ENCODE measurements at places on chromosomes 13 and 19.
A peak's percentile ranks its signal among the peaks of the same experiment; 100 is the strongest.

DNA sequence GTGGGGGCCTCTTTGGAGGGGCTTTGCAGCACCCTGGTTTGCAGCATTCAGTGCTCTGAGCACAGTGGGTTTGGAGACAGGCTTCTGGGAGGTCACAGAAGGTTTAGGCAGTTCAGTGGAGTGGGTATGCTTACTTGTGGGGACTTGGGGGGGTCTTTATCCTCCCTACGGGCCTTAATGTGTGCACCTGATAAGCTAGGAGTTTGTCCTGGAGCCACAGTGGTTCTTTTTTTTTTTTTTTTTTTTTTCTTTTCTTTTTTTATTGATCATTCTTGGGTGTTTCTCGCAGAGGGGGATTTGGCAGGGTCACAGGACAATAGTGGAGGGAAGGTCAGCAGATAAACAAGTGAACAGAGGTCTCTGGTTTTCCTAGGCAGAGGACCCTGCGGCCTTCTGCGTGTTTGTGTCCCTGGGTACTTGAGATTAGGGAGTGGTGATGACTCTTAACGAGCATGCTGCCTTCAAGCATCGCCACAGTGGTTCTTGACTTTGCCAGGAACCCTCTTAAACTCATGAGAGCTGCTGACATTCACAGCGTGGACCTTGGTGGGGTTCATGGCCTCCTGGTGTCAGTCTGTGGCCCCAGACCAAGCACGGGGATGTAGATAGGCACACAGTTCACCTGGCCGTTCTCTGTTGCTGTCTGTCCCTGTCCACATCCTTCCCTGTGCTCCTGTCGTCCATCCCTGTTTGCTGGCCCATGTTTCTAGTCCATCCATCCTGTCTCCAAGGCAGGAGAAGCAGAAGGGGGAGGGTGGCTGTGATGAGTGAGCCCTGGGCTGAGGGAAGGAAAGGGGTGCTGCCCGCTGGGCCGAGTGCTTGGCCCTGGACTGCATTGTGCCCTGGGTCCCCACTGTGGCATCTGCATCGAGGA lies 2.7 kb downstream of the EGLN2 start:
- no peak for DNase-seq

GRCh38 chr13:78468621-78469020 lies 134.7 kb downstream of the POU4F1 start:
- no peak for DNase-seq

GRCh38 chr13:89407357-89407756 lies 1736.2 kb downstream of the SLITRK5 start:
- no peak for DNase-seq

DNA sequence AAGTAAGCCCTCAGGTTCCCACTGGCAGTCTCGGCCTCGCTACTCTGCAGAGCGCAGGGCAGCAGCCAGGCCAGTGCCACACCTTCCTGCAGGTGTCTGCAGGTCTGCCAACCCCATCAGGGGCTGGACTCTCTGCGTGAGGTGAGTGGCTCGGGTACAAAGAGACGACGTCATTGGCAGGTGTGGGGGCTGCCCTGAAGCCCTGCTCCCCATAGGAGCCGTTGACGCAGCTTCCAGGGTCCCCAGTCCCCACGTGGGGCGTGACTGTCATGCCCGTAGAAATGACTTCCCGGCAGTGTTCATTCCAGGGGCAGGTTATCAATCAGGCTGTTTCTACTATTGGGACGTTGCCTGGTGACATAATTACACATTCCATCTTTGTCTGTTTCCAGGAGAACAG lies 15.3 kb upstream of the GJB6 start:
- no peak for DNase-seq

GRCh38 chr19:45102481-45102880 lies 9.5 kb downstream of the PPP1R37 start:
- no peak for DNase-seq

- DNase-seq, result peak; percentile 51
Measured at GRCh38 chr19:48489608-48490216, 20.5 kb downstream of the CYTH2 start.

GRCh38 chr19:3890591-3890990 lies 10.1 kb downstream of the ATCAY start:
- no peak for DNase-seq

DNA sequence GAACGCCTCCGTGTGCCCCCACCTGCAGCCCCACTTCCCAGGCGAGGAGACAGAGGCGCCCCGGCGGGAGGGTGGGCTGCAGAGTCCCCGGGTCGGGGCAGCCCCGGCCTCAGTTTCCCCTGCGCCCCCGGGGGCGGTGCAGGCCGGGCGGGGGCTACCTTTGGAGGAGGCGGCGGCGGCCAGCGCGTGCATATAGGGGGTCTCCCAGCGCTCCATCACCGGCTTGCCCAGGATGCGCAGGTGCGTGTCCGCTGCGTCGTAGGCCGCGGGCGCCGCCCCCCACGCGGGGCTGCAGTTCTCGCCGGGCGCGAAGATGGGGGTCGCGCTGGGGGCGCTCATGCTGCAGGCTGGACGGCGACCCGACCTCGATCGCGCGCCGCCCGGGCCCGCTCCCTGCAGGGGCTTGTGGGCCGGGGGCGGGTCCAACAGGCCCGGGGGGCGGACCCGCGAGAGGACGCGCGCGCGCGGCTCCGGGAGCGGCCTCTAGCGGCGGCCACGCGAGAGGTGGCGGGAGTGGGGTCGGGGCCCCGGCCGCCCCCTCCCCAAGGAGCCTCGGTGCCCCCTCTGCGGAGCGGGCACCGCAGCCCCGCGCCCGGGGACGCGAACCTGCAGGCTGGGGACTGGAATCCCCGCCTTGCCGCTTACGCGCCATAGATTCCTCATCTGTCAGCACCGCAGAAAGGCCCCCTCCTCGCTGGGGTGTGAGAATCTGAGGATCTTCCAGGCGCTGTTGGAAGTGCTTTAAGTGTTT lies at the start of gene GAMT:
GAMT (minus strand) TSS at position 405 of the 751 bp plus-strand sequence; CDS start at position 339, 66 bp downstream.
- peak; percentile 27 for DNase-seq

DNA sequence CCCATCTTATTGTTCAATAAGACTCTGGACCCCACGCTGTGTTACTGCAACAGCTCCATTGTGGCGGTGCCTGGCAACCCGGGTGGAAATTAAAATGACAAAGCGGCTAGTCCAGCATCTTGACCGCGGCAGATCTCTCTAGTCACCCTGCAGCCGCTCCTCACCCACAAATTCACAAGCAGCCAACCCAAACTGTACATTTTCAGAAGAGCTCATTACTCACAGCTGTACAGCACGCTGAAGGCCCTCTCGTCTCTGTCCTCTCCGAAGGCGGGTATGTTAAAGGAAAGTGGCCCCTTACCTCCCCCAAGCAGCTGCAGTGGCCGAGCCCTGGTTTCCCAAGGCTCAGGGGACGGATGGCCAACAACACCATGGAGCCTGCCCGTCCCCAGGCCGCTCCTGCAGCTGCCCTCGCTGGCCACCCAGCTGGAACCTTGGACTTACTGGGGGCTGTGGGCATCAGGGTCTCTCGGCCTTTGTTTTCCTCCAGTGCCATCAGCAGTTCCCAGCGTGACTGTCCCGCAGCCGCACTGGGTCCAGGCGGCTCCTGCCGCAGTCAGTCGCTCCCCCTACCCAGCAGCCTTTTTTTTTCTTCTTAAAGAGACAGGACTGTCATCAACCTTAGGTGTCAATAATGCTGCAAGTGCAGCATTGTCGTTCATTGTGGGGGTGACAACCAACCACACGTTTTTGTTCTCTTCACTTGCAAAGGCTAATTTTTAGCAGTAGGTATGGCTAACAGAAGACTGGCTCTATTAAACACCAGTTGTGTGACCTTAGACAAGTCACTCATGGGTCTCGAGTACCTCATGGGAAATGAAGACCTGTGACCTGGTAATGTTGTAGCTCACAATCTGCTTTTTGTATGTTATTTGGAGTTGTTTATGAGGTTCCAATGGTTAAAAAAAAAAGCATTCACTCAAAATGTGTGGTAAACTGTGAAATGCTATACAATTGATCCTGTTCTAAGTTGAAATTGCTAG lies at the start of gene SACS:
SACS (minus strand) TSS at position 532 of the 983 bp plus-strand sequence. CDS start 22,463 bp downstream, outside the sequence.
- DNase-seq, result no peak

DNA sequence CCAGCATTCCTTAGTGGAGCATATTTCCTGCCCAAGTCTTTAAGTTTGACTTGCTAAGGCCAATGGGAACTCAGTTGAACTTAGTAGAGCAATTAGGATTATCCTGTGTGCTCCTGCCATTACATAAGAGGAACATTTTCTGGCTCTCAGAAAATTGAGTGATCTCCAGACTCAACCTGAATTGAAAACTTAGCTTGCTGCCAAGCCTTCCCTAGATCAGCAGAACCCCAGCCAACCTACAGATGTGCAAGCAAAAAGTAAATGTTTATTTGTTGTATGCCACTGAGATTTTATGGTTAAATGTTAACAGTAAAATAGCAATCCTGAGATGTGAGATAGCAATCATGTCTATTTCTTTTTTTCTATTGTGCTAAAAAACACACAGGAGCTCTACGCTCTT lies 350.9 kb downstream of the OLFM4 start:
- DNase-seq, result no peak

DNA sequence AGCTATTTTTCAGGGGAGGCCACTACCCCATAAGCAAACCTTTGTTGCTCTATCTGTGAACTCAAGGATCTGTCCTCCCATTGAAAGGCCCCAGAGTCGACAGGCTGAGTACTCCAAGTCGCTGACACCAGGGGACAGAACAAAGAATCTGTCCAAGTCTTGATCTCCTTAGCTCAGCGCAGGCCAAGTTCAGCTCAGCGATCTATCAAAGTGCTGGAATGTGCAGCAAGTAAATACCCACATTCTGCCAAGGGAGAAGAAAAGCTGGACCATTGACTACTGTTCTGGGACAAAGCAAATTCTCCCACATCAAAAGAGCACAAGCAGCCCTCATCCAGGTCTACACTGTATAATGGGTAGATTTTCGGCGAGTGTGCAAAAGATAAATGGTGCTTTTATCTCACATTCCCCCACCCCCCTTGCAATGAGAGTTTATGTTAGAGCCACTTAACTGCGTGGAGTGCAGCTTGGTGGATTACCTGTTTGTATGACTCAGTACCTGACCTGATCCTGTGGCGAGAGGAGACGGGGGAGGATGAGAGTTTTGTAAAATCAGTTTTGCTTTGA lies 391.7 kb upstream of the SGCG start:
- no peak for DNase-seq

- DNase-seq, result no peak
Measured at GRCh38 chr19:46852830-46853229, 2.2 kb upstream of the AP2S1 start.

- peak; percentile 21 for DNase-seq
Measured at GRCh38 chr19:49363268-49364082, at the start of gene DKKL1. Gene DKKL1, plus strand, starts transcription at chr19:49363877. Its CDS starts 122 bp downstream, at chr19:49363999.

- no peak for DNase-seq
Measured at GRCh38 chr13:68550330-68550729, 1320.2 kb upstream of the PCDH9 start.

DNA sequence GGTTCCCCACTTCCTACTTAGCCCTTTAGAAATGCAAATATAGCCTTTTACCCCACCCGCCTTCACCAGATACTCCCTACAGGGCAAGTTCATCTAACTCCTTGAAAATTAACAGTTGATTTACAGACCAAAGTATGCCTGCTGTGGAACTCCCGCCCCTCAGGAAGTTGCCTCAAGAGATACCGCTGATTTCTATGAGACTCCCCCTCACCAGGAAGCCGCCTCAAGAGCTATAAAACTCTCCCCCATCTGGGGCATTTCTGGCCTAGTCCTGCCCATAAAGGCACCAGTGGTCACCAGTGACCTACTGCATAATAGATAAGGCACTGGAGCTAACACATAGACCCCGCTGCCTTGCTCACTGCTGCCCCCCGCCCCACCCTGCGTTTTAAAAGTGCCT lies 201.7 kb upstream of the UBL3 start:
- DNase-seq, result no peak

DNA sequence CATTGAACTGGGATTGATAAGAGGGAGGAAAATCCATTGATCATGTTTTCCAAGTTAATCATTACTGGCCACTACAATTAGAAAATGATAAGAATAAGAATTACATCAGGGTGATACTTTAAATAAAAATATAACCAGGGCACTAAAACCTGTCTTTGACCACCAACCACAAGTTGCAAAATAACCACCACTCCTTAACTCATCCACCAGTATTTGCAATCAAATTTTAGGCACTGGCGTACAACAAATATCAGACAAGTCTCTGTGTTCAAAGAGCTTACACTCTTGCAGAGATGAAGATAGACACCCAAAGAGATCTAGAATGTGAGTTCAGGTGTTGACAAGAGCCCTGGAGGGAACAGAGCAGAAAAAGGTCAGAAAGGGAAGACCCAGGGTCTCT lies 514 bp downstream of the CEACAM3 start:
- no peak for DNase-seq

GRCh38 chr13:102190930-102191329 lies 210.9 kb downstream of the FGF14 start:
- no peak for DNase-seq

- DNase-seq, result no peak
Measured at GRCh38 chr19:39778763-39779162, at the start of gene LEUTX. Gene LEUTX, plus strand, starts transcription at chr19:39778854. Its CDS starts 67 bp downstream, at chr19:39778921.

GRCh38 chr19:36460046-36460445 lies 29.3 kb downstream of the ZNF566 start:
- no peak for DNase-seq

DNA sequence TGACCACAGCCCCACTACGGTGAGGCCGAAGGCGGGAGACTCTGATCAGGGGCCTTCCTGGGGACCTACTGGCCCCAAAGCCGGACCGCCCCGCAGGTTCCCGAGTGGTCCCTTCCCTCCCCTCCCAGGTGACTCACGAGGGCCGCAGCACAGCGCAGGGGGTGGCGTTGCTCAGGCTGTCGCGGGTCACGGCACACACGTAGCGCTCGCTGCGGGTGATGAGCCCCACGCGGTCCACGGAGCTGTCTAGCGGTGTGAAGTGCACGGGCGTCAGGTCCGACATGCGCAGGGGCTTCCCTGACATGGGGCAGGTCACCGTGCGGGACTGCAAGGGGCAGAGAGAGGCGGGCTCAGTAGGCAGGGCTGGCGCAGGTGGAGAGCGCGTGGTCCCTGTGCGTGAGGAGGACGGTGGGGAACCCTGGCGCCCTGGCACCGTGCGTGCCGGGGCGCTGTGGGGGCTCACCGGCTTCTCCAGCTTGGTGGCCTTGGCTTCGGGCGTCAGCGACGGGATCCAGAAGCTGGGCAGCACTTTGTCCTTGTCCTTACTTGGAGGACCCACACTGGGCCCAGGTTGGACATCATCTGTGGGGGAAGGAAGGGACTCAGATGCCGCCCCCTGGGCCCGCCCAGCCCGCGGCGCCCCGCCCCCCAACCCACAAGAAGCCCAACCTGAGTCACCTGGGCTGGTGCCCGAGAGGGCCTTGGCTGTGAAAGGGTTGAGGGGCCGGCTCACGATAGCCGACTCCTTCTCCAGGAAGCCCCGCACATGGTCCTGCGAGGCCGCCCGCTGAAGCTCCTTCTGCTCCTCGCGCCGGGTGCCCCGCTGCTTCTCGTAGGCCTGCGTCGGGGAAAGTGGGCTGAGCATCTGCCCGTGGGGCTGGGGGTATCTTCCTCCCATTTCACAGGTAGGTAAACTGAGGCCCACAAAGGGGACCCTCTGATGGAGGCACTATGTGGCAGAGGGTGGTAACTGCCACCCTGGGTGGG lies 23.7 kb downstream of the NOSIP start:
- no peak for DNase-seq

DNA sequence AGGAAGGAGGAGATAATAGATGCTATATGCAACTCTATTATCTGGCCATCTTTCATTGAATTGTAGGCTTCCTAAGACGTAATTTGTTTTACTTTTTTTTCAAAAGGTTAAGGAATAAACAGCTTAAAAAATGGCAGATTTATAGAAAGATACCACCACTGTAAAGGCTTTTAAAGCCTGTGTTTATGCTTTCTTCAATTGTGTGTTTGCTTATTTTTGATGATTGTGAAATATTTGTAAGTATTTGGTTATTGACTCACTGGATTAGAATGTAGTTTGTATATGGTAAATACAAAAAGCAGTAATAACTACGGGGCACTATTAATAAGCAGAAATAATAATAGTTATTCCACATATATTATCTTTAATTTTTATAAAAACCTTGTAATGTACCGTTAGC lies 437.9 kb downstream of the KLF5 start:
- DNase-seq, result no peak

Data from stimulated activated CD8-positive, alpha-beta memory T cell treated with anti-CD3 and anti-CD28 coated beads, Interleukin-15, amount 100 ng/mL, for 4 hours (primary cell).